ENCODE measurements at places on chromosomes 12 and 14.
A peak's percentile ranks its signal among the peaks of the same experiment; 100 is the strongest.

DNA sequence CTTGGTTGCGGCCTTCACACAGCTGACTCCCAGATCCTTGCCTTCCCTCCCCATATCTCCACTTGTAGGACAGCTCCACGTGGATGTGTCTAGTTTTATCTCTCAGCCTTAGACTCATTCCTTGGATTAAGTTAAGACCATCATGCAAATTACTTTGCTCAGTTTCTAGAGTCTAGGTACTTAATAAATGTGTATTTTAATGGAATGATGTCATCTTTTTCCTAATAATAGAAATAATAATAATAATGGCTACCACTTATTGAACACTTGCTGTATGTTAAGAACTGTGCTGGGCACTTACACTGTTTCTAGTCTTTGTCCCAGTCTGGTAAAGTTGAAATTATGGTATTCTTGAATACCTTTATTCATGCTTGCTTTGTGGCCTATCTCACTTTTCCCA lies 37.5 kb downstream of the FBXW8 start:
- no peak for DNase-seq

DNA sequence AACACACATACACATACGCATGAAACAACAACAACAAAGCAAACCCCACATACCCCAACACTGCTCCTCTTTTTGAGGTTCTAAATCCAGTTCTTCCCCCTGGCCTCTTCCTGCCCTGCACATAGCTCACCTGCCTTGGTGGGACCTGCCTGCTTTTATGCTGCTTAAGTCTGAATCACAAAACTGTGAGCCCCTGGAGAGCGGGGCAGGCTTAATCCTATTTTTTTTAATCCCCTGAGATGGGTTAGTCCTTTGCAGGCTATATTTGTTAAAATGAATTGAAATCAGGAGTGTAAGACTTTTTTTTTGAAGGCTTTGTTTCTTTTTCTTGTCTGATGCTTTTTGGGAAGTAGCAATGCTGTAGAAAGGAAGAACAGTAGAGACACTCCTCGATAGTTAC lies 84.6 kb upstream of the MAX start:
- no peak for DNase-seq

- DNase-seq: no peak
Observed at GRCh38 chr14:93010522-93011140, 87.7 kb downstream of the CHGA start.

DNA sequence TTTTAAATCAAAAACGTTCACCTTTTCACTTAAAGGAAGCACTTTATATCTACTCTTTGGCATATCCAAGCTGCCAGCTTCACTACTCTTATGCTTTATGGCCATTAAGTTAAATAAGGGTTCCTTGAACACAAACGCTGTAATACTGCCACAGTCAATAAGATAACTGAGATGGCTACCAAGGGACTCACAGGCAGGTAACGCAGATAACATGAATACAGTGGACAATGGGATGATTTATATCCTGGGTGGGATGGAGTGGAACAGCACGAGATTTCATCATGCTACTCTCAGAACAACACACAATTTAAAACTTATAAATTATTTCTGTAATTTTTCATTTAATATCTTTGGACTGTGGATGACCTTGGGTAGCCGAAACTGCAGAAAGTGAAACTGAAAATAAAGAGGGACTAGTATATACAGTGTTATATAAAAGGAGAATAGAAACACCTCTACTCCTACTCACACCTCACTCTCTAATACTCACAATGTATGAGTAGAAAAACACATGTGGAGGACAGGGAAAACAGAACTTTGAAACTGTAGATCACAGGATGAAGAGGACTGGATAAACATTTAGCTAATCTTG lies 367.3 kb downstream of the C12orf50 start:
- peak; percentile 25 for DNase-seq

- DNase-seq: no peak
Observed at GRCh38 chr12:67085699-67086098, 183.5 kb upstream of the CAND1 start.

GRCh38 chr14:63470962-63471793 lies 72.0 kb downstream of the PPP2R5E start:
- DNase-seq: peak; percentile 87

- no peak for DNase-seq
Observed at GRCh38 chr14:104297721-104298401, 159.5 kb downstream of the KIF26A start.

DNA sequence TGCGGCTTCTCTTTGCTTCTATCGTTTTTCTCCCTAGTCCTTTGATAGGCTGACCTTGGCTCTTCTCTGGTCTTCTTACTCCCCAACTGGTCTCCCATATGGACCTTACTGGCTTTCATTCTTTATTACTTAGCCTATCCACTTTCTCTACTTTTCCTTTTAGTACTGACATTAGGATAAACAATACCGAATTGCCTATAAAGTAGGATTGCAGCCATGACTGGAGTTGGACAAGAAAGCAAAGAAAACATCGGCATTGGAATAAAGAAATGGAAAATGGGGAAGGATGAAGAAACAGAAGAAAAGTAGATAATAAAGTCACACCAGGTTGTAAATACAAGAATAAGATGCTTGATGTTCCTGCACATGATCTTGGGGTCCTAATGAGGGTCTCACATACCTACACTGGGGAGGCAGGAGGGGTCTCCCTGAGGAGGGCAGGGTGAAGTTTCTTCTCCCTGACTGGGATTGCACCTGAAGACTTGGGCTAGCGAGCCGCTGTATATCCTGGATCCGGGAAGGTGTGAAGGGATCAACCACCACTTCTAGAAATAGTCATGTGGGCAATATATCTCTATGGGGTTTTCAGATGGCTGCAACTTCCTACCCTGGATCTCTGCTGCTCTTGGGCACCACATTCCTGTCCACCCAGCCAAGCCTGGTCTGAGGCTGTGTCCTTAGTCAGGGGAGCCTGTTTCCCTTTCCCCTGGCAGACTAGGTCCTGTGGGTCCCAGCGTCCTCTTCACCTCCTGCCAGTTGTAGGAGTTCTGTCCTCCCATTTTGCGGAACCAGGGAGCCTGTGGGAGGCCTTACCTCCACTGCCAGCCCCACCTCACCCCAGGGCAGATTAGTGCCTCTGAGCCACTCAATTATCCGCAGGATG lies 13.1 kb downstream of the NKX2-1 start:
- no peak for DNase-seq

GRCh38 chr12:120654656-120655055 lies 14.2 kb downstream of the CABP1 start:
- no peak for DNase-seq

GRCh38 chr12:51886021-51886710 lies 1.7 kb upstream of the ANKRD33 start:
- DNase-seq: peak; percentile 96

DNA sequence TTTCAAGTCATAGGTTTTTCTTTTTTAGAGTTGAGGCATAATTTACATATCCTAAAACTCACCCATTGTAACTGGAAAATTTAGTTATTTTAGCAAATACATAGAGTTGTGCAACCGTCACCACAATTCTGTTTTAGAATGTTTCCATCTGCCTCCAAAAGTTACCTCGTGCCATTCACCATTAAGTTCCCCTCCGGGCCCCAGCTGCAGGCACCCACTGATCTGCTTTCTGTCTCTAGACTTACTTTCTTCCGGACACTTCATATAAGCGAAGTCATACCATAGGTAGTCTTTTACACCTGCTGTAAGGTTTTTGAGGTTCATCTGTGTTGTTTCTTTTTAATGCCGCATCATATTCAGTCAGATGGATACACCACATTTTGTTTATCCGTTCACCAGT lies 28.7 kb downstream of the PPP2R5C start:
- no peak for DNase-seq

DNA sequence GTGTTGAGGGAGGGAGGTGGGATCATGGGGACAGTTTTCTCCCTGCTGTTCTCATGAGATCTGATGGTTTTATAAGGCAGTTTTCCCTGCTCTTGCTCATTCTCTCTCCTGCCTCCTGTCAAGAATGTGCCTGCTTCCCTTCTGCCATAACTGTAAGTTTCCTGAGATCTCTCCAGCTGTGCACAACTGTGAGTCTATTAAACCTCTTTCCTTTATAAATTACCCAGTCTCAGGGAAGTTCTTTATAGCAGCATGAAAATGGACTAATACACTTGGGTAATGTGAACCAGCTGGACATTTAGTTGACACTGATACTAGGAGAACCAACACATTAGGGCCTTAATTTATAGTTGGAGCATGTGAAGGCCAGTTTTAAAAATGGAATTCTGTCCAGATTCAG lies 12.4 kb upstream of the CCDC91 start:
- DNase-seq: no peak
